Mesothelial cell of epicardium (in vitro differentiated cells): ENCODE measurements at places on chromosomes 5 and 9. TPM values are rescaled to one million over a fixed set of nuclear protein-coding genes. Genes with fewer than 3 reads are reported as not detected.

DNA sequence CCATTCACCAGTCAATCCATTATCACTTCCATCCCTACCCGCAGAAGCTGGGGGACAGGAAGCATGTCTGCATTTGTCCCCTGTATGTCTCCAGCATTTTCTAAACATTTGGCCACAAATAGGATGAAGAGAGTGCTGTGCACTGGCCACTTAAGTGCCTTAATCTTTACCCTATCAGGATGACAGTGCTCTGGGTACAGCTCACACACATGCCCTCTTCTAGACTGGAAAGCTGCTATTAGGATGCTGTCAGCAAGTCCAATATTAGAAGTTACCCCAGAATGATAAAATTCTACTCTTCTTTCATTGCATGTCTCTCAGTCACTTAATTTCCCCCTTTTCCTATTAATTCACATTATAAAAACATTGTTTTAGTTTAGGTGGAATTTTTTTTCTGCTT, 168.4 kb downstream of the RASEF start:
- no peaks in the 10 kb centered on the region for H3K27me3 ChIP-seq
- no peak overlapping the region for H3K27ac ChIP-seq

DNA sequence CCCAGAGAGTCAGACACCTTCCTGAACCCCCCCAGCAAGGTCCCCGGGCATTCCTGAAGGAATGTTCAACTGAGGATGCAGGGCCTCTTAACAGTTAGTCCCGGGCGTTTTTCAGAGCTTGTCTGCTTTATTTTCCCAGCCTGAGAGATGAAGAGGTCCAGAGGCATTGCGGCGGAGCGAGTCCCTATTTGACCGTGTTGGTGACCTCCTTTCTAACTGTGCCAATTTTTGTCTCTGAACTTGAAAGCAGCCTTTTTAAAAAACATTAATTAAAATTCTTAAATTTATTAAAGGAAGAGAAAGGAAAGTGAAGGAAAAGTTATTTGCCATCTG, 433 bp upstream of the PTAR1 start:
- no peaks in the 10 kb centered on the region for H3K27me3 ChIP-seq
- no peaks in the 10 kb centered on the region for H3K36me3 ChIP-seq
- no peak for DNase-seq
- H3K4me1 ChIP-seq = peaks cover 17% of the 10 kb centered on the region
- H3K27ac ChIP-seq = peak overlapping the region; percentile 96

- H3K4me3 ChIP-seq = no peak overlapping the region
- no peaks in the 10 kb centered on the region for H3K36me3 ChIP-seq
- DNase-seq = no peak
Measured at GRCh38 chr5:130580264-130580663, 584.8 kb downstream of the HINT1 start.

GRCh38 chr9:36316611-36317317, 58.5 kb upstream of the GNE start:
- H3K4me1 ChIP-seq = peaks cover 42% of the 10 kb centered on the region
- no peak for DNase-seq
- no peak overlapping the region for H3K4me3 ChIP-seq
- no peaks in the 10 kb centered on the region for H3K27me3 ChIP-seq

DNA sequence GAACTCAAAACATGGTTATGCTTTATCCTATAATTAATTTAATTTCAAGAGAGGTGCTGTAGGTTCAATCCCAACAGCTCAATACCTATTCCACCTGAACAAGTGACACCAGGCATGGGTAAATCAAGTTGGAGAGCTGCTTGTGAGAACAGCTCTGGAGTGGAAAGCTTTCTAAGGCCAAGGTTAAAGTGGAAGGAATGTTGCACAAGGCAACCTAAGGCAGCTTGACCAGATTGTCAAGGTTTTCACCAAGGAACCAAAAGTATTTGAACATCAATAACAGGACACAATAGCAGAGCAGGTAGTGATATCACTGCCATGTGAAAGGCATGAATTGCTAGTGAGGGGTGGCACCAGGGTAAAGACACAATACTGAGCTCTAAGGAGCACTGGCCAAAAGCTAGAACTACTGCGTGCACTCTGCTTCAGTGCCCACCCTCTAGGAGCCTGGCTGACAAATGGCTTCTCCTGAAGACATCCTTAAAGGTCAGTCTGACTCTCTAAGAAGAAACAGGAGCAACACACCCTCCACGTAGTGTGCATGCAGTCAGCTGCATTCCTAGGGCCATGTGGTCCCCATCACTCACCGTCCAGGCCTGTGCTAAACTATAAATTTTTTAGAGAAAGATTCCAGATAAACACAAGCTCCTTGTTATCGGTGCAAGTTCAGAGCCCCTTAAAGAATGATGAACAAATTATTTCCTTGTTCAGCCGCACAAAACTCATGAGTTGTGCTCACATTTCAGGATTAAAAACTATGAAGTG, 677.7 kb upstream of the KLF4 start:
- H3K36me3 ChIP-seq = no peaks in the 10 kb centered on the region
- H3K27ac ChIP-seq = no peak overlapping the region
- H3K4me3 ChIP-seq = no peak overlapping the region
- no peak for DNase-seq
- peaks cover 39% of the 10 kb centered on the region for H3K27me3 ChIP-seq
- H3K4me1 ChIP-seq = peaks cover 7% of the 10 kb centered on the region

DNA sequence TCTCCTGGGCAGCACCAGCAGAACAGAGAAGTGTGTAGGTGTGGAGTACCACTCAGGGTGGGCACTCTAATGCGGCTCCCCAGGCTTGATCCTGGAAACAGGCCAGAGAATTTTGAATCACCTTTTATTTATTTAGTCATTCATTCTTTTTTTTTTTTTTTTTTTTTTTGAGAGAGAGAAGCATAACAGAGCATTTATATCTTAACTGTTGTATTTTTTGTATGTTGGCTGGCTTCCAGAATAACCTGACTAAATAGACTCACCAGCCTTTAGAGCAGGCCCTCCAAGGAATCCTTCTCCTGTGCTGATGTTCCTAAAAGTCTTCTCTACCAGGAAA, 153.4 kb downstream of the PIK3R1 start:
- H3K27ac ChIP-seq = no peak overlapping the region
- H3K4me1 ChIP-seq = peaks cover 8% of the 10 kb centered on the region
- H3K27me3 ChIP-seq = no peaks in the 10 kb centered on the region
- DNase-seq = no peak
- H3K36me3 ChIP-seq = no peaks in the 10 kb centered on the region
- no peak overlapping the region for H3K4me3 ChIP-seq

GRCh38 chr5:158074992-158075769, 216.2 kb upstream of the CLINT1 start:
- peak; percentile 77 for DNase-seq
- peak overlapping the region; percentile 54 for H3K4me3 ChIP-seq
- H3K27me3 ChIP-seq = no peaks in the 10 kb centered on the region

DNA sequence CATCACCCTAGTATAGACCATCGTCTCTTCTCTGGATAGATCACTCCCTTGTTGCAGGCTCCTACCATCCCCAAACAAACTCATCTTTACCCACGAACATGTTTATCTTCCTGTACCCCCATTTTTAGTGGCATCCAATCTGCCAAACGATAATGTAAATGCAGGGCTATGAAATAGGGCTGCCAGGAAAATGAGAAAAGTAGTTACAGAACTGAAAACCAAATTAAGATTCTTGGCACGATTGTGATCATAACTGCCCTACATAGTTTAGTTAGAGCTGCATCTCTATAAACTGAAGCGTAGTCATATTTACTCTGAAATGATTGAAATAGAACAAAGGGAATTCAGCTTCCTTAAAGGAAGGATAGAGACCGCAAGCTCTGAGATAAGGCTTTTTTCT, 26.1 kb downstream of the ABITRAM start:
- no peak for DNase-seq
- H3K36me3 ChIP-seq = peaks cover 9% of the 10 kb centered on the region
- no peaks in the 10 kb centered on the region for H3K27me3 ChIP-seq
- peaks cover 4% of the 10 kb centered on the region for H3K4me1 ChIP-seq

GRCh38 chr9:15967068-15967467, 414.2 kb downstream of the CCDC171 start:
- no peaks in the 10 kb centered on the region for H3K4me1 ChIP-seq
- no peaks in the 10 kb centered on the region for H3K36me3 ChIP-seq
- no peak overlapping the region for H3K4me3 ChIP-seq
- H3K27ac ChIP-seq = no peak overlapping the region
- DNase-seq = no peak

DNA sequence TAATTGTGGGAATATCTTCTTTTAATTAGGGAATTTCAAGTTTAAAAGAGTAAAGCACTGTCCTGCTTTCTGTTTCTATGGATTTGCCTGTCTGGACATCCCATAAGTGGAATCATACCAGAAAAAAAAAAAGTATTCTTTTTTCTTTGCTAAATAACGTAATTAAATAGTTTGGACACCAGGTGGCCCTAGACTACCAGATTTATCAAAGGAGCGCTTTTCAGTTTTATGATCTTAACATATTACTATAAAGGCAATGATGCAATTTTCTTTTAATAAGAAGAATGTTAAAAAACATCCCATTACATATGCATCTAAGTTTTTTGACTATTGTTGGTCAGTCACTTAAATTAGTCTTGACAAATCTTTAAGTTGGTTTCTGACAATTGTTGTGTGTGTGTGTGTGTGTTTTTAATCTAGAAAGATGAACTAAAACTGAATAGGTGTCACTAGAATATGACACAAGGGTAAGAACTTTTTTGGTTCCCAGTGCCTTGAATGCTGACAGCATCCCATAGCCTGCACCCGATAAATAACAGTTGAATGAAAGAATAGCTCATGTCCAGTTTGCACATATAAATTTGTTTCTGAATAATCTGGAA, 49.5 kb downstream of the C5orf22 start:
- peaks cover 2% of the 10 kb centered on the region for H3K27me3 ChIP-seq
- H3K27ac ChIP-seq = no peak overlapping the region
- H3K4me1 ChIP-seq = no peaks in the 10 kb centered on the region
- H3K4me3 ChIP-seq = no peak overlapping the region
- no peak for DNase-seq

DNA sequence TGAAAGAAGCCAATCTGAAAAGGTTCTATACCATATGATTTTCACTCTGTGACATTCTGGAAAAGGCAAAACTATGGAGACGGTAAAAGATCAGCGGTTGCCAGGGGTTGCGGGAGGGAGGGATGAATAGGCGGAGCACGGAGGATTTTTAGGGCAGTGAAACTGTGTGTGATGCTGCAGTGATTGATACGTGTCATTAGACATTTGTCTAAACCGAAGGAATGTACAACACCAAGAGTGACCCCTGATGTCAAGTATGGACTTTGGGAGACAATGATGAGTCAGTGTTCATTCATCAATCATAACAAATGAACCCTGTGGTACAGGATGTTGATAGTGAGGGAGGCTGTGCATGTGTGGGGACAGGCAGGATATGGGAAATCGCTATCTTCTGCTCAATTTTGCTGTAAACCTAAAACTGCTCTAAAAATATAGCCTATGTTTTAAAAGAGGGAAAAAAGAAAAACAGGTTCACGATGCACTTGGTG, 34.4 kb downstream of the ERGIC1 start:
- H3K27ac ChIP-seq = no peak overlapping the region
- no peak overlapping the region for H3K4me3 ChIP-seq
- peaks cover 15% of the 10 kb centered on the region for H3K4me1 ChIP-seq
- H3K36me3 ChIP-seq = no peaks in the 10 kb centered on the region
- no peaks in the 10 kb centered on the region for H3K27me3 ChIP-seq

DNA sequence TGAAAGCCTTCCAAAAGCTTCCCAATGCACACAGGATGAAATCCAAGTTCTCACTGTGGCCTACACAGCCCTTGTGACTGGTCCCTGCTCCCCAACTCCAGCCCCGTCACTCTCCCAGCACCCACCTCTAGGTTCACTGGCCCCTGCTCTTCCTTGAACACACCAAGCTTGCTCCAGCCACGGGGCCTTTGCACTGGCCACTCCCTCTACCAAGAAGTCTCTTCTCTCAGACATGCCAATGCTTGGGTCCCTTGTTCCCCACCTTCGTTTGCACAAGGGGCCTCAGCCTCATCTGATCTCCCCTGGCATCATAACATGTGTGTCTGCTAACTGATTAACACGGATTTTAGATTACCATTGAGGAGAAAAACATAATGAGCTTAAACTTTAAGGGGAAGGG, 56.0 kb downstream of the ROR2 start:
- H3K27ac ChIP-seq = no peak overlapping the region
- no peak for DNase-seq
- H3K36me3 ChIP-seq = no peaks in the 10 kb centered on the region
- H3K4me1 ChIP-seq = peaks cover 53% of the 10 kb centered on the region
- no peak overlapping the region for H3K4me3 ChIP-seq
- no peaks in the 10 kb centered on the region for H3K27me3 ChIP-seq

GRCh38 chr5:79464695-79465332, 49.1 kb downstream of the HOMER1 start:
- no peaks in the 10 kb centered on the region for H3K36me3 ChIP-seq
- H3K4me3 ChIP-seq = no peak overlapping the region
- H3K4me1 ChIP-seq = no peaks in the 10 kb centered on the region
- no peak for DNase-seq
- H3K27me3 ChIP-seq = no peaks in the 10 kb centered on the region

- no peaks in the 10 kb centered on the region for H3K4me1 ChIP-seq
- no peak overlapping the region for H3K27ac ChIP-seq
- no peaks in the 10 kb centered on the region for H3K27me3 ChIP-seq
- DNase-seq = no peak
- H3K4me3 ChIP-seq = no peak overlapping the region
Measured at GRCh38 chr9:70324963-70325362, 66.2 kb downstream of the SMC5 start.

DNA sequence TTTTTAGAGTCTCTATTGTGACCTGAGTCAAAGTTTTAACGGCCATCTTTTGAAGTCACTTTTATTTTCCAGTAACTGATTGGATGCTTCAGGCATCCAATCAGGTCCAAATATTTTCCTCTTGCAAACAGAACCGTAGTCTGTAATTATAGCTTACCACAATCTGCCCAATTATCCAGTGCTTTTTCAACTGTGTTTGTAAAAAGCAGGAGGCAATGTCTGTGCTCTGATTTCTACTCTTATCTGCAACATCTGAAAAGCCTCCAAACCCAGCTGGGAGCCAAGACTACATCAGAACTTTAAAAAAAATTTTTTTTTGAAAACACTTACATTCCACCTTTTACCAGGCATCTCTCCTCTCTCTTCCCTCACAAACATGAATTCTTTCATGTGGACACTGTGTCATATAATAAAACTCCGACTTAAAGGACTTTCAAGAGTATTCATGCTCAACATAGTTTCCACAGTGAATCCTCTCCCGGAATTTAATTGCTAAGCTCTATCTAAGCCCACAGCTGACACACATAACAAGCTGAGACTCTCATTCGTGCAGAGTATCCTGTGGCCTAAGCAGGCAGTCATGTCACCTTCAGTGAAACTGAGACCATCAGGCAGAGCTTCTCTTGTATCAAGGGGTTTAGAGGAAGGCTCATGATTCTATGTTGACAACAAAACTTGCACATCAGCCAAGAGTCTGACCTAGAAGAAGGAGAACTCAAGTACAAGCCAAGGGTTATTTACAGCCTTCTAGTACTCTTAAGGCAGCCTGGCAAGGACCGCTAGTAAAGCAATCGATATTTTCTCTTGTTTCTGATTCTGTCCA, 272.7 kb downstream of the TLE1 start:
- H3K36me3 ChIP-seq = peaks cover 1% of the 10 kb centered on the region
- no peak overlapping the region for H3K4me3 ChIP-seq
- DNase-seq = no peak
- no peaks in the 10 kb centered on the region for H3K27me3 ChIP-seq

KCTD16 gene
- 3.9 to 4.8 TPM (median 4.5 TPM) in 3 replicates for total RNA-seq

CNTNAP3B gene
- 5.2 to 5.6 TPM (median 5.6 TPM) in 3 replicates for total RNA-seq

SCAI gene
- 22.7 to 26.0 TPM (median 25.5 TPM) in 3 replicates for total RNA-seq

OR13D1 gene
- total RNA-seq = not detected in 3 replicates

IL9 gene
- not detected in 3 replicates for total RNA-seq

TERT gene
- total RNA-seq = 0.16 to 0.33 TPM (median 0.20 TPM) in 3 replicates

INSL6 gene
- not detected in 3 replicates for total RNA-seq
